Left renal cortex interstitium (tissue), 4 donors: ENCODE measurements at places on chromosomes 2 and 18.

- DNase-seq = no peak
Observed at GRCh38 chr2:27655155-27655951, 8.1 kb downstream of the SUPT7L start.

DNA sequence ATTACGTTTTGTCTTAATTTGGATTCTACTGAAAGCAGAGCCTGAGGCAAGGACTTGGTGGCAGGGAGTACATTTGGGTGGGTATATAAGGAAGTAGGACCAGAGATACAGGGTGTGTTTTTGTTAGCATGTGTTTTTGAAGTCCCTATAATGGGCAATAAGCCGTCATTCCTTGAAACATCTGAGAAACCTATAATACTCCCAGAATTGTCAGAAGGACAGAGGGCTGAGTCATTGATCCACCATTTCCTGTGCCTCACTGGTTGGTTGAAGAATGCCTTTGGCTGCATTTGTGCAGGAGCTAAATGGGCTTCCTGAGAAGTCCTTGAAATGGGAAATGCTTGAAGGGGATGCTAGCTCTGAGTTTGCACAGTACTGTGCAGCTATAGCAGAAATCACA is 281.8 kb upstream of the ZEB2 start:
- no peak for DNase-seq

GRCh38 chr2:163351143-163351542 is 384.7 kb downstream of the FIGN start:
- no peak for DNase-seq

DNA sequence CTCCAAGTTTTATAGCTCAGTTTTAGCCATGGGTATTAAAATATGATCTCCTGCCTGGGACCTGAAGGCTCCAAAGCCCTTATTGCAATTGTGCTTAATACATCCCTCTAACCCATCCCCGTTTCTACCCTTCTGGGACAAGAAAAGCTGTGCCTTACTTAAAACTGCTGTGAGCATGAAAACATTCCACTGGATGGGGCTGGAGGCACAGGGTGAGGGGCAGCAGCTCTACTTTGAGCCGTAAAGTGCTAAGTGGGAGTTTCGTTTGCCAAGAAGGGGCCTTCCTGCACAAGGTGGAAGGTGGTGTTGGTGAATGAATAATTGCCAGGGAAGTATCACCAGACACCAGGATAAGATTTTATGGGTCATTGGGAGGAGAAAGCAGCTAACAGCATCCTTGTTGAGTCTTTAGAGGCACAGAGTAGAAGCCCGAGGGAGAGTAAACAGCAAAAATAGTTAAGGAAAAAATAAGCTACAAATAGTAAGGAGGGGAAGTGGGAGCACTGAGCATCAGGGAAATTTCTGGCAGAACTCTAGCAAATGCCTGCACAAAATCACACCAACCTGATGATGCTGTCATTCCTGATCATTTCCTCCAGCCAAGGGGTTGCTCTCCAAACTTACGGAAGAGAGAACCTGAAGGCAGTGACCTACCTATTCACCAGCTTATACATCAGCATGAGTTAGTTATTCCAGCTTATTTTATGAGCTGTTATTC is 218.4 kb downstream of the MREG start:
- no peak for DNase-seq

- DNase-seq = no peak
Observed at GRCh38 chr2:64985447-64985846, 3.8 kb upstream of the SLC1A4 start.
